AG09309 (cell line): ENCODE measurements at places on chromosomes 7 and 10.
A peak's percentile ranks its signal among the peaks of the same experiment; 100 is the strongest.

DNA sequence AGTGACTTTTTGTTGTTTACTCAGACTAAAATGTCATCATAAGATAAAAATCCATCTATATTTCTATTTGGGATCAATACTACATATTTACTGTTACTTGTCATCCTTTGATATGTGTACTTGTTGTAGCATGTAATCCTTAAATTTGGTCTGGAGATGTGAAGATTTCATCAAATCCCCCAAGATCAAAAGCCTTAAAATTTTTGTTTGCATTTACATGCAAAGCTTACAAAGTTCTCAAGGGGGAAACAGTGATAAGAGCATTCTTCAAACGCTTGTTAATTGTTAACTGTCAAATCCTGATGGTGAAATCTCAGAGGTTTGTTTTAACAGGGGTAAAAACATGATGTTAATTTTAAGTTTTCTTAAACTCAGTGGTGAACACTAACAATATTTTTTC, 84.9 kb upstream of the SKAP2 start:
- DNase-seq, result no peak

DNA sequence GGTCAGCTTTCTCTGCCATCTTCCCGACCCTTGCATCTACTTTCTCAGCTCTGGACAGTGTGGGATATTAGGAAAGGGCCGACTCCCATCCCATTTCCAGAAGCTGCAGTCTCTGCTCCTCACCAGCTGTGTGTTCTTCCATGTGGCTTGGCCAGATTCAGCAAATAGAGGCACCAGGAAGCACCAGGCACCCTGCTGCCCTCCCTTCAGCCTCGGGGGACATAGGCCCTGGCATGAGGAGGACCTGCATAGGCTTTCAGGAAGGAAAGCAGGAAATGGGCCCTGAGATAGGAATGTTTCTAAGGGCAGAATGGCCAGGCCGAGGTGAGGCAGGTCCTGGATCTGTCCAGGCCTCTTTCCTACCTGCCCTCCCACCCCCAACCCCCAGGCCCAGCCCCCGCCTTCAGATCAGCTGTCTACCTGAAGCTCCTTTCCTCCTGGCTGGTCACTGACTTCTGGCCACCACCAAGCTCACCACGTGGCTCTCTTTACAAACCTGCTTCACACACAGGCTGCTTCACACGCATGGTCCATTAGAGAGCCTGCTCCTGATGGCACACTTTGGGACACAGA, 27.5 kb upstream of the PURB start:
- DNase-seq, result no peak

GRCh38 chr10:100130831-100131230, 49.2 kb upstream of the CPN1 start:
- no peak for DNase-seq

DNA sequence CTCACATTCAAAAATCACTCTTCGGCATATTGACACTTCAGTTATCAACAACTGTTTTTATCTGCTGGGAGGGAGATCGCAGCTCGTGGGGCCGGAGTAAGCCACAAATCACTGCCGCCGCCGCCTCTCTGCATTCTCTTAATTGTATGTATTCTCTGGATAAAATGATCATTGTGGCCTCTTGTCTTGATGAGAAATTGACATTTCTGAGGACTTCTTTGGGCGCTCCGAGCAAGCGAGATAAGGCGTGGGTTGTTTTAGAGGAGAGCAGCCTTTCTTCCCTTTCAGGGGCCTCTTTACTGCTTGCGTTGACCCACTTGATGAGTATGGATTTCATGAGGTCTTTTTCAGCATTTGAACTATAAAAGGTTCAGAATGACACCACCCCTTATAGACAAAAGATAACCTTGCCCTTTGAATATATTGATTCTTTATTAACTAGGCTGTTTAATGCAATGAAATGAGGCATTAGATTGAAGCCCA, 130.6 kb downstream of the EBF3 start:
- no peak for DNase-seq

- no peak for DNase-seq
Observed at GRCh38 chr7:155422151-155422550, 35.8 kb upstream of the EN2 start.

DNA sequence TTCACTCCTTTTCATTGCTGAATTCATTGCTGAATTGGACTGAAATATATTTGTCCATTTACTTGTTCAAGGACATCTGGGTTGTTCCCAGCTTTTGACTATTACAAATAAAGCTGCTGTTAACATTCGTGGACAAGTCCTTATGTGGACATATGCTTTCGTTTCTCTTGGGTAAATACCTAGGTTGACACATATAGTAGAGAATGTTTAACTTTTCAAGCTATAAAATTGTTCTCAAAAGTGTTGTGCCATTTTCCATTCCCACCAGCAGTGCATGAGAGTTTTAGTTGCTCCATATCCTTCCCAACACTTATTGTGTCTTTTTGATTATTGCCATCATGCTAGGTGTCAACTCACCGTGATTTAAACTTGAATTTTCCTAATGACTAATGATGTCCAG, 17.5 kb upstream of the CPVL start:
- DNase-seq, result no peak

- no peak for DNase-seq
Observed at GRCh38 chr10:60123668-60124067, 217.3 kb upstream of the CCDC6 start.

DNA sequence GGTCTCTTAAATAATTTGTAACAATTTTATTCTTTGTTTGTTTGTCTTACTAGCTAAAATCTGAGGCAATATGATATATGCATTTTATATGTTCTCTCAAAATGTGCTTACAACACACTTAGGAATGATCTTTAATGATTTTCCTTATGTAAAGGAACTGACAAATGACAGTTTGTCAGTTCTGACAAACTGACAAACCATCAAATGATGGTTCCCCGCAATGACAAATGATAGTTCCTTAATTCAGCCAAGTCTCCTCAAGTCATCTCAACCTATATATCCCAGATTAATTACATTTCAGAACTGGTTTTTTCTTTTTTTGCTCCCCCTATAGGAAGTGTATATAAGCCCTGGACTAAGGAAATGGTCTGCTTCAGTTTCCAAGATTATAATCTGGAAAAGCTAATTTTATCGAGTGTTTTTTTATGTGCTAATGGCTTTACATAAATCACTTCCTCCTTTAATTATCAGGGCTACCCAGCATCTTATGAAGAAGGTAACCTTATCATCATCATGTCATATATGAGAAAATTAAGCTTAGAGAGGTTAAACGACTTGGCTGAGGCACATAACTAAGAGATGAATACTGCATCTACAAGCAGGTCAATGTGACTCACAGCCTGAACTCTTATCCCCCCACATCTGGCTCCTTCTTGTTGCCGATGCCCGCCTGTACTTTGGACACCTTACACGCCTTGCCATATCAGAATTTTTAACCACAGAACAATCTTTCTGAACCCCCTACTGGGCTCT, 75.1 kb downstream of the RELN start:
- DNase-seq, result no peak

DNA sequence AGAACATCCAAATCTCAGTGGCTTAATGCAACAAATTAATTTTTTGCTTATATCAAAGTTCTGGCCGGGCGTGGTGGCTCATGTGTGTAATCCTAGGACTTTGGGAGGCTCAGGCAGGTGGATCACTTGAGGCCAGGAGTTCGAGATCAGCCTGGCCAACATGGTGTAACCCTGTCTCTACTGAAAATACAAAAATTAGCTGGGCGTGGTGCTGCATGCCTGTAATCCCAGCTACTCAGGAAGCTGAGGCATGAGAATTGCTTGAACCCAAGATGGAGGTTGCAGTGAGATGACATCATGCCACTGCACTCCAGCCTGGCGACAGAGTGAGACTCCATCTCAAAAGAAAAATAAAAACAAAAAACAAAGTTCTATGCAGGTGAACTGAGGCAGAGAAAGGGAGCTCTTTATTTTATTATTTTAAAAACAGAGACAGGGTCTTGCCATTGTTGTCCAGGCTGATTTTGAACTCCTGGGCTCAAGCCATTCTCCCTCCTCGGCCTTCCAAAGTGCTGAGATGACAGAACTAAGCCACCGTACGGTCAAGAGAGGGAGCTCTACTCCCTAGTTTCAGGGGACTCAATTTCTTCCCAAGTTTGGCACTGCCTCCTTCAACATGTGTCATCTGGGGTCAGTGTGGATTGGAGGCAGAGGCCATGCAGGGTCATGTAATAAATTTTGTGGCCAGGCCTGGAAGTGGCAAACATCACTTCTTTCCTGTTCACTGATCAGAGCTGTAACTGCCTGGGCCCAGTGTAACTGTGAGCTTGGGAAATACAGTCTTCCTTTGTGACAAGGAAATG, 2.4 kb downstream of the ADCK2 start:
- DNase-seq, result no peak

- no peak for DNase-seq
Observed at GRCh38 chr10:69285699-69286098, 7.4 kb downstream of the HK1 start.

DNA sequence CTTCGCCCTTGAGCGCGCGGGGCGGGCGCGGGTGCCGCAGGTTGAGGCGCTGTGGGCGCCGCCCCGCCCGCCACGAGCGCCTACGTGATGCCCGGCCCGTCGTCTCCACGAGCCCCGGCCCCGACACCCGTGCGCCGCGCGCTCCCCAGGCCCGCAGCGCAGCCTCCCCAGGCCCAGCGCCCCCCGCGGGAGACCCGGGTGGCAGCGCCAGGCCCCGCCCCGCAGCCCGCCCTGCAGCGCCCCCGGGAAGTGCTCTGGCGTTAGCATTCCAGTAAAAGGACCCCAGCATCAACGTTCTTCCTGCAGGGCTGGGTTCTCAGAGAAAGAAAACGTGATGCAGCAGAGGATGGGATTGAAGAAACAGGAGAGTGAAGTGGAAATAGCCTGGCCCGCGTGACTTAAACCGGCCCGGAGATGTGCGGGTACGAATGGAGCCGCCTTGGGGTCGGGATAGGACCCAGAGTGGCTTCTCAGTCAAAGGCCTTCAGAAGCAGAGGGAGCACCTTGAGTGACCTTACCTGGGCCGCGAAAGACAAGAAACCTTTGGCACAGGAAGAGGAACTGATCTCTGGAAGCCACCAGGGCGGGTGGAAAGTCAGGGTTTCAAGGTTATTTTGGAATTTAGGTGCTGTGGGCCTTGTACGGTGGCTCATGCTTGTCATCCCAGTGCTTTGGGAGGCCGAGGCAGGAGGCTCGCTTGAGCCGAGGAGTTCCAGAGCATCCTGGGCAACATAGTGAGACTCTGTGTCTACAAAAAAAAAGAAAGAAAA, 1.8 kb downstream of the PFKP start:
- no peak for DNase-seq

DNA sequence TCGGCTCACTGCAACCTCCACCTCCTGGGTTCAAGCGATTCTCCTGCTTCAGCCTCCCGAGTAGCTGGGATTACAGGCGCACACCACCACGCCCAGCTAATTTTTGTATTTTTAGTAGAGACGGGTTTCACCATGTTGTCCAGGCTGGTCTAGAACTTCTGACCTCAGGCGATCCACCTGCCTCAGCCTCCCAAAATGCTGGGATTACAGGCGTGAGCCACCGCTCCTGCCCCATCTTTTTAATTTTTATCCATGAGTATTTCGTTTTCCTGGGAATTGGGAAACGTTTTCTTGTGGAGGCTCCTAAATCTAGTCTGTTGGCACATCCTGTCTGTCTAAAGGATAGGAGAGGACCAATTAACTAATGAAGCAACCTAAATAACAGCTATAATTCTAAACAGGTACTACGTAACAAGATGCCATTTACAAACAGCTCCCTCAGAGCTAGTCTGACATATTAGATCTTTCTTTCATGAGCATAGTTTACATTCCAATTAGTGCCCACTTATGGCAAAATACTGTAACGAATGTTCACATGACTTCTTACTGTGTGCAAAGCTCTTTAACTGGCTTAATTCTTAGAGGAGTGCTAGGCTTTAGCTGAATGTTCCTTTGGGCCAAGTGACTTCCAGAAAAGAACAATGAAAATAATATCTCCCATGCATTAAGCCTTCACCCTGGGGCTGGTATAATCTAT, 151.0 kb upstream of the YAE1 start:
- no peak for DNase-seq

DNA sequence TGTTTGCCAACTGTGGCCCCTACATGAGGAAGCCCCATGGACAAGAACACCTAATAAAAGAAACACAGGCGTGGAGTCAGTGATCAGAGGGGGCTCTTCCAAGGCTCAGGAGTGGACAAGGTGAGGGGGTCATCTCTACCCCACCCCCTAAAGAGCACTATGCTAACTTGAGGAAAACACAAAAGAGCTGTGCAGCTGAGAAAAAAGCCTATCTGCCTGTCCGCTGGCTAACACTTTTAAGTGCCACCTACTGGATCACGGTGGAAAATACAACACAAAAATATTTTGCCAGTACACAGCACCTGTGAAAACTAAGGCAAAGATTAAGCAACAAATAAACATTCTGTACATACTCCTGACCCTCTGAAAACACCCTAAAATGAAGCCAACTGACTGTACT, 53.1 kb upstream of the COBL start:
- no peak for DNase-seq

DNA sequence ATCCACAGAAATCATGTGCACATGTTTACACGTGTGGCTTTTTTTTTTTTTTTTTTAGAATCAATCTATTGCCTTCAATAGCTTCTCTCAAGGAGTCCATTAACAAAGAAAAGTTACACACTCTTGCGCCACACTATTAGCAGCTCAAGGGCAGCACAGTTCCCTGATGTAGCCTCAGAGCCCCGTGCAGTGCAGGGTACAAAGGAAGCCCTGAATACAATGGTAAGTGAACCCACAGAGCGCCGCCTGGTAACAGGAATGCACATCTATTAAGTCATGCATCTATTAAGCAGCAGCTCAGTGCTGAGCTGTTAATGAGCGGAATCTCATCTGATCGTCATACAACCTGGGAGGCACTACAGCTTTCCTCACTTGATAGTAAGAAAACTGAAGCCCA, 113.7 kb upstream of the PDLIM1 start:
- no peak for DNase-seq

- no peak for DNase-seq
Observed at GRCh38 chr7:50474382-50475160, 24.4 kb upstream of the FIGNL1 start.

- DNase-seq, result peak; percentile 68
Observed at GRCh38 chr7:93044147-93044810, 73.5 kb downstream of the SAMD9 start.

GRCh38 chr7:139249179-139249810, 18.3 kb downstream of the UBN2 start:
- no peak for DNase-seq

GRCh38 chr7:132103718-132104117, 472.6 kb downstream of the PLXNA4 start:
- no peak for DNase-seq

- no peak for DNase-seq
Observed at GRCh38 chr10:114876602-114877300, 55.2 kb downstream of the FHIP2A start.

GRCh38 chr10:50417486-50417885, 166.2 kb upstream of the ASAH2 start:
- DNase-seq, result no peak

- DNase-seq, result no peak
Observed at GRCh38 chr7:137351941-137352340, 8.4 kb upstream of the PTN start.

DNA sequence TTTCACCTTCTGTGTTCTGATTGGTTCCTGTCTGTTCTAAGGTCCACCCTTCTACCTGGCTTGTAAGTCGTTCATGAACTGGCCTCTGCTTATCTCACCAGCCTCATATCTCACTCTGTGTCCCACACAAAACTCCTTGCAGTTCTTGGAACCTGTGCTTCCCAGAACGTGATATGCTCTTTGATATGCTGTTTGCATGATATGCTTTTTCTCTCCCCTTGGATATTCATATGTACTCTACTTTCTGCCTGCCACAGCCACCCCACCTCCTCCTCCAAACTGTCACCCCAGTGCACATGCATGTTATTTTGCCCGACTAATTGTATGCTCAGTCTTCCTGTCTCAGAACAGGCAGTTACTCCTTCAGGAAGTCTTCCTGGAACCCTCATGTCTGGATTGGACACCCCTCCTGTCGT, 1.9 kb upstream of the ITPRIP start:
- no peak for DNase-seq

GRCh38 chr7:91427051-91427450, 162.8 kb downstream of the FZD1 start:
- DNase-seq, result no peak
